ENCODE measurements at places on chromosomes 4 and X.

GRCh38 chrX:42463706-42464490 is 314.1 kb downstream of the PPP1R2C start:
- DNase-seq: no peak

GRCh38 chr4:112898357-112899141 is 150.9 kb upstream of the ANK2 start:
- no peak for DNase-seq

GRCh38 chr4:172751550-172751949 is 417.1 kb upstream of the GALNT7 start:
- no peak for DNase-seq

- no peak for DNase-seq
Observed at GRCh38 chr4:92304121-92304520, 355 bp downstream of the GRID2 start.

- no peak for DNase-seq
Observed at GRCh38 chr4:154534296-154534695, 15.9 kb downstream of the PLRG1 start.

GRCh38 chr4:89242864-89243732 is 64.5 kb downstream of the GPRIN3 start:
- DNase-seq: no peak

GRCh38 chr4:61545902-61546480 is 345.9 kb downstream of the ADGRL3 start:
- no peak for DNase-seq

- DNase-seq: no peak
Observed at GRCh38 chr4:147879676-147880075, 147.8 kb downstream of the ARHGAP10 start.

DNA sequence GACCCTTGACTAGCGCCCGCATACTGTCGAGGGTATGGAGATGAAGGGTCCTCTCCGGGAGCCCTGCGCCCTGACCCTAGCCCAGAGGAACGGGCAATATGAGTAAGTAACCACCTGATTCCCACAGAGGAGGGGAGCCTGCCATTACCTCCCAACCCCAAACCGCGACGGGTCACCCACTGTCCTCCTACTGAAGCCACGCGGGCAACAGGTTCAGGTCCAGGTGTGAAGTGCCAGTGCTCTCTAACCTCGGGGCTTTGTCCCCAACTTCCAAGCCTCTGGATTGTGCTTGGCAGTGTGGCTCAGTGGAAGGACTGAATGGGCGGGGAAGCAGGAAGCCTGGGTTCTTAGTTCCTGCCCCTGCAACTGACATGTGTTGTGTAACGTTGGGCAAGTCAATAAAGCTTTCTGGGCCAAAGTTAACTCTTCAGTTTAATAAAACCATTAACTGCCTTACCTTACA is 694 bp downstream of the OCRL start:
- DNase-seq: no peak

DNA sequence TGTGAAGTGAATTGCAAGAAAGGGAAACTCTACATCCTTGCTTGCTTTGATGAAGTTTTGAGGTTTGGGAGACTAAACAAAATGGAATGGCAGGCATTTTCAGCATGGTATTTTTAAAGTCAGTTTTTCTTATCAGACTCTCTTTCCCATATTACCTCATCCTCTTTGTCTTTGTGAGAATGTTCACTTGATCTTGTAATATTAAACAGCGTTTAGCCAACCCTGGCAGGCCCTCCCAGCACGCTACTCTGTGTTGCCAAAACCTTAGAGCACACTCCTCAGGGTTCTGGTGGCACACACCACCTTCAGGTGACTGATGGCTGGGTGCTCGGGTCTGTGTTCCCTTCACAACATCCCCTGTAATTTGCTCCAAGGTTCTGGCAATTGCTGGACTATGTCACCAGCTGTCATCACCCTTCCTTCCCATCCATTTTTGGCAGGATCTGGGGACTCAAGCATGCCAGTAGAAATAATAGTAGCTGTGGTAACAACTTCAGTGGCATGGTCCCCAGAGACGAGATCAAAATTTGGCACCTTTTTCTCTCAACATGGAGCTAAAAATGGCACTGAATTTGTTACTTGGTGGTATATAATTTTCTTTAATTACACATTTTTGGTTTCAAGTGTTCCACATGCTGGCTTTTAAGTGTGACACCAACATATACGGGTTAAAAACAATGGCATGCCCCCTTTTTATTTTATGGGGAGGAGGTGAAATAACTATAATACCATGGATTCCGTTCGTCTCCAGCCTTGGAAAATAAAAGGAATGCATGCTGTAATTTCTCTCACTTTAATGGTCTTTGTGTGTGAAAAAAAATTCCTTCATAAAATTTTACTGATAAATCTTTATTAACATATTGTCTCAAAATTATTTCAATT is 273.1 kb downstream of the DCTD start:
- no peak for DNase-seq

- DNase-seq: no peak
Observed at GRCh38 chr4:79833857-79834256, 239.2 kb downstream of the ANTXR2 start.

DNA sequence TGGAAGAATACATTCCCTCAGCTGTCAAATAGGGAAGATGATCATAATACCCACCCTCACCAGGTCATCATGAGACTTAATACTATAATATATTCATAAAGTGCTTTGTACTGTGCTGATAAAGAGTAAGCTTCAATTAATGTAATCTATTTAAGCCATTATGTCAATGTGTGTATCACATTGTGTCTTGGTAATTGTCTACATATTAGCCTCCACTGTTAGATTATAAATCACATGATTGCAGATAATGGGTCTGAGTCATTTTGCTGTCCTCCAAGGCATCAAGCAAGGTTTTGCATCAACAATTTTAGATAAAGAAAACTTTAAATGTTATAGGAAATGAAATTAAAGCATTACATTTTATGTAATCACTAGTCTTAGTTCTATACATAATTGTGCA is 45.2 kb upstream of the CEP135 start:
- DNase-seq: no peak

GRCh38 chrX:46770000-46770816 is 11.3 kb upstream of the SLC9A7 start:
- DNase-seq: no peak

DNA sequence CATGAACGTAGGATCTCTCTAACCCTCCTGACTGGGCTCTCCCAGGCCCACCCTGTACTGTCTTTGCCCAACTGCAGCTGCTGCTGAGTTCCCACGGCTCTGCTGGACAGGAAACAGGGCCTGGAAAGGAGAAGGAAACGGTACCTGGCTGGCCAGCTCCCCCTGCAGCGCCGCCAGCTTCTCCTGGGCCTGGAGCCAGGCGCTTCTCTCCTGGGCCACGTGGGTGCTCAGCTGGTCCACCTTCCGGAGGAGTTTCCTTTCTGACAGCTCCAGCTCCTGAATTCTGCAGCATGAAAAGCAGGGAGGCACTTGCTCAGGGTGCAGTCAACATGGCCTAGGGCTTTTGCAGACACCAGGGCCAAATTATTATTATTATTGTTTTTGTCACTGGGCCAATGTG is 6.5 kb downstream of the C4orf50 start:
- no peak for DNase-seq

GRCh38 chr4:72991873-72992272 is 77.6 kb downstream of the COX18 start:
- DNase-seq: no peak

DNA sequence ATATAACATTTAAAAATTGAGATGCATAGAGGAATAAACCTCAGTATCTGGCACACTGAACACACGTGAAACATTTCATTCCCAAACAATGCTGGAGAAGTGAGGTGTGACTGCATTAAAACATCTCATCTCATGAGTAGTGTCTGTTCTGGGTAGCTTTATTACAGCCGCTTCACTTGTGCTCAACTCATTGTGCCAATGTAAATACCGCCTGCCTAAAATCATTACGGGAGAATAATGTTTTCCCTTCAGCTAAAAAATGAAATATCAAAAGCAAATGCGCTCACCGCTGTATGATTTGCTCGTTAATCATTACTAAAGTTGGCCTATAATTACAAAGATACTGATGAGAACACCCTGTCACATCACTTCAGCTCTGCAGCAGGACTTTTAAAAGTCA is 110.2 kb upstream of the PRPS2 start:
- DNase-seq: no peak

GRCh38 chr4:5785806-5786680 is 75.0 kb downstream of the EVC start:
- no peak for DNase-seq

GRCh38 chr4:125043486-125043885 is 271.3 kb upstream of the FAT4 start:
- no peak for DNase-seq

DNA sequence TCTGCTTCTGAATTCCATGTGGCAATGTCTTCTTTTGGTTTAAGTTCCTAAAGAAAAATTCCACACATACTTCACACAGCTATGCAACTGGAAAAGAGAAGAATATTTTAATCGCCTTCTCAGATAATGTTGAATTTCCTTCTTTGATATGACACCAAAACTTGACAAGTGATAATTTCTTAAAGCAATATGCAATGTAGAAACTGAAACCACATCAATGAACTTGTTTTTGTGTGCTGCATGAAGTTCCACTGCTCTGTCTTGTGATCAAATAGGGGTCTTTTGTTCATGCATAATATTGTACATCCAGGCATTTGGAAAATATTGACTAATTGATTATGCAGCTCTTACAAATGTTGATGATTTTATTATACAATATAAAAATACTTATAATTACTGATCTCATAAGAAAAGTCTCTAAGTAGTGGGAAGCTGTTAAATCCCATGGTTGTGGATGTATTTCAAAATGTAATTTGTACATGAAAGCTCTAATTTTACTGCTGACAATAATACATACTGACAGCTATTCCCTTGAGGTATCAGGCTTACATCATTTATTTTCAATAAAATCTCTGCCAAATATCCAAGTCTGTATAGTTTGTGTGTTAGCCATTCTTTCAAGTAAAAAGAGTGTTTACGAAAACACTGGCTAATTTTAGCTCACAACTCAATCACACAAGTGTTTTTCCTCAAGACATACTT is 56.5 kb downstream of the AGA start:
- DNase-seq: no peak

DNA sequence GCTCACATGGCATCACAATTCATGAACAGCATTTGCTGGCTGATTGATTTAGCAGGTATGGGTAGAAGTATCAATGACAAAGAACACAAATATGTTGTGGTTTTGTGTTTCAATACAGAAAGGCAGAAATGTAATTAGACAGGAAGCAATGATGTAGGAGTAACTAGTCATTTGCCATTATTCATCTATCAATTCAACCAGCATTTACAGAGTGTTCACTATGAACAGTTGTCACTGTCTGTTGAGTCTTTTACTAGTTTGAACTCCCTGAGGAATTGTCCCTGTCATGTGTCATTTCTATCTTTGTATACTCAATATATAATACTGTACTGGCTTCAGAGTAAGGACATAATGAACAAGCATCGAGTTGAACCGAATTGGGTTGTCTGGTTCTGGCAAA is 51.5 kb upstream of the ARHGAP24 start:
- DNase-seq: no peak

DNA sequence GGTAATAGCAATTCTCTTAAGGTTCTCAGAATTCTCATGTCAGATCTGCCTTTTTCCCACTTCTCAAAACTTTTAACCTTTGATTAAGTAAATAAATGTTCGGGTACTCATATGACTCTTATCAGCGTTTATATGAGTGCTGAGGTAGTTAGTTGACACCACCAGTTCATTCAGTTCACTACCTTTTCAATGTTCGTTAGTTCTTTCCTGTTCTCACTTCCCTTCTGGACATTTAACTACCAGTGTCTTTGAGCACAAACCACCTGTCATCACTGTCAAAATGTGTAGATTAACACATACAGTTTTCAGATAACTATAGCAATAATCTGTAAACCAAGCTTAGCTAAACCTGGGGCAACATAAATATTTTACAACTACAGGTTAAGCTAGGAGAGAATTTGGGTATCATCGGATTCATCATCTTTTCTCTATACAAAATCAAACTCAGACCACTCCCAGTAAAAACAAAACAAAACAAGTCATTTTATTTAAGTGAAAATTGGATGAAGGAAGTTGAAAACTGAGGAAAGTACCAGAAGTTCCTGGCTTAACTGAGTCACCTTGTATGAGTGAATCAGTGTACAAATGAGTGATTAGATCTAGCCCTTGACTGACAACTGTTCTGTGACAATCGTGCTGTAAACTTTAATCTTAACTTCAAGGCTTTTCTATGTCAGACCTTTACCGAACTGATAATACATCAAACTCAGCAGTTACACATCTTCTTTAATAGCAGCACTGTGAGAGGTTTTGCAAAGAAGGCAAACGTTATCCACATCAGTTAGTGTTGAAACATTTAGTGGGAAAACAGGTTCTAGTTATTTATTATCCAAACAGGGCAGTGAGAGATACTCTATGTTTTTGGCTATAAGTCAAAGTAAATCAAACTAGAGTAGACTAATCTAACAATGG is 41.9 kb downstream of the ARHGEF38 start:
- no peak for DNase-seq

DNA sequence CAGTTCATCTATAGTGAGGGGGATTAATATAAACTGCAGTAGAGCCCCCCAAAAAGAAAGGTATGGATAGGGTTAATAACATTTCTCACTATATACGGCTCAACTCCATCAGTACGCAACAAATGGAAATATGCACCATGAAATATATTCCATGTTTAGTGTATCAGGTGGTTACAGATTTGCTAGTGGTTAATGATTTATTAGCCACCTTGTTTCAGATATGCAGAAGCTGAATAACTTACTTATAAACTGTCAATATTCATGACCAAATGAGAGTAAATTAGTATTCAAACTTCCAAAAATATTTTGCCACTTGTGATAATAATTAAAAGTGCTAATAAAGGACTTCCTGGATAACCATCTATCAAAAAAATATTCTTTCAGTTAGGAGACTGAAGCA is 14.8 kb downstream of the AMTN start:
- no peak for DNase-seq

DNA sequence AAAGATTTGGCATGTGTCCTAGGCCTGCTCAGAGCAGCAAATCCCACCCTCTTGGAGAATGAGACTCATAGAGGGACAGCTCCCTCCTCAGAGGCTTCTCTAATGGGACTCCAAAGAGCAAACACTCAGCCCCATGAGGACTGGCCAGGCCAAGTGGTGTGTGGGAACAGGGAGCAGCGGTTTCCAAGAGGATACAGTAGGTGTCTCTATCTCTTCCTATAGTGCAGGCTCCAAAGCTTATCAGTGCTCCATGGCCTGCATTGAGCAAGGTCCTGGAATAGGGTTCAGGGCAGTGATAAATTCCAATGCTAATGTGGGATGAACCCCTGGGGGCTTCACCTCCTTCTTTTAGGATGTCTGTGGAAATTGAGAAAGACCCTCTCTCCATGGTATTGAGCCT is 15.7 kb upstream of the MAGEA10 start:
- no peak for DNase-seq

- DNase-seq: no peak
Observed at GRCh38 chr4:181672751-181673150, 570.5 kb upstream of the TENM3 start.

DNA sequence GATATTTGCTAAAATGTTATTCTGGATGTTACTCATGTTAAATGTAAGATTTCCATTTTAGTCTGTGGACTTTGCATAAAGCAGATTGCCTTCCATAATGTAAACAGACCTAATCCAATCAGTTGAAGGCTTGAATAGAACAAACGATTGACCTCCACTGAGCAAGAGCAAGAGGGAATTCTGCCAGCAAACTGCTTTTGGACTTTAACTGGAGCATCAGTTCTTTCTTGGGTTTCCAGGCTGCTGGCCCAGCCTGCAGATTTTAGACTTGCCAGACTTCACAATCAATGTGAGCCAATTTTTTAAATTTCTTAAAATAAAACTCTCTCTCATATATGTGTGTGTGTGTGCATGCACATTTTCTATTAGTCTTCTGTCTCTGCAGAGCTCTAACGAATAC is 1248.8 kb downstream of the ADGRL3 start:
- DNase-seq: no peak

GRCh38 chrX:132968296-132968949 is 10.0 kb upstream of the HS6ST2 start:
- DNase-seq: no peak

All from substantia nigra (tissue), 51 donors.